Metanephros (tissue), 2 donors: ENCODE measurements at places on chromosomes 2 and 18. TPM values are rescaled to one million over a fixed set of nuclear protein-coding genes. Genes with fewer than 3 reads are reported as not detected.

RMDN2 gene
- total RNA-seq, result 8.8 TPM

RTTN gene
- 37.3 TPM for total RNA-seq

AOX1 gene
- 2.8 TPM for total RNA-seq

CPO gene
- total RNA-seq, result not detected

HOXD8 gene
- total RNA-seq, result 69.9 TPM
